ENCODE measurements at places on chromosomes 6 and 20.

- no peak for DNase-seq
Observed at GRCh38 chr6:150898399-150899170, 33.1 kb downstream of the MTHFD1L start.

- no peak for DNase-seq
Observed at GRCh38 chr6:102387326-102388033, 994.0 kb downstream of the GRIK2 start.

DNA sequence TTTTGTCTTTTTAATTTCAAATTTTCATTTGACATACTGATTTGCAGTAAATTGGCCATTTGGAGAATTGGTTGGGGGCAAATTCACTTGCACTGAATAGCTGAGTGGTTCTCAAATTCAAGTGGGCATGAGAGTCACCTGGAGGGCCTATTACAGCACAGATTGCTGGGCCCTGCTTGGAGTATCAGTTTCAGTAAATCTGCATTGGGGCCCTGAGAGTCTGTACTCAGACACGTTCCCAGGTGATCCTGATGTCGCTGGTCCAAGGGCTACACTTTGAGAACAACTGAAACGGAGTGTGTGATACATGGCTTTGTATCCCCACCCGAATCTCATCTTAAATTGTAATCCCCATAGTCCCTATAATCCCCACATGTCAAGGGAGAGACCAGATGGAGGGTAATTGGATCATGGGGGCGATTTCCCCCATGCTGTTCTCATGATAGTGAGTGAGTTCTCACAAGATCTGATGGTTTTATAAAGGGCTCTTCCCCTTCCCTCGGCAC lies 115.9 kb downstream of the KLHL32 start:
- no peak for DNase-seq

GRCh38 chr6:17269840-17270239 lies 11.3 kb upstream of the RBM24 start:
- DNase-seq = no peak

GRCh38 chr6:20642441-20642840 lies 108.2 kb downstream of the CDKAL1 start:
- no peak for DNase-seq

DNA sequence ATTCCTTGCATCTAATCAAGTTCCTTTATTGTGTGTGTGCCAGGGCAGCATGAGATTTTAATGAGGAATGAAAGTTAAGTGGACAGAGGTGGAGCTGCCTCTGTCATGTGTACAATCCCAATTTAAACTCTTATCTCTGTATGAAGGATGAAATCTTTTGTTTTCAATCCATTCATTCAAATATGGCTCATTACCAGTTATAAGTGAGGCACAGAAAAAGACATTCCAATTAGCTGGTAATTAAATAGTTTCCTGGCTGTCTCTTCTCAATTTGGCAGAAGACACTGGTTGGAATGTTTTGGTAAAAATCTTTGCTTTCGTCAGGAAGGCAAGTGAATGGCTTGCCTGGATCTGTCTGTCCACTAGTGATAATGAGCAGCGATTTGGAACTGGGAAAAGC lies 46.4 kb downstream of the CLVS2 start:
- DNase-seq = no peak

DNA sequence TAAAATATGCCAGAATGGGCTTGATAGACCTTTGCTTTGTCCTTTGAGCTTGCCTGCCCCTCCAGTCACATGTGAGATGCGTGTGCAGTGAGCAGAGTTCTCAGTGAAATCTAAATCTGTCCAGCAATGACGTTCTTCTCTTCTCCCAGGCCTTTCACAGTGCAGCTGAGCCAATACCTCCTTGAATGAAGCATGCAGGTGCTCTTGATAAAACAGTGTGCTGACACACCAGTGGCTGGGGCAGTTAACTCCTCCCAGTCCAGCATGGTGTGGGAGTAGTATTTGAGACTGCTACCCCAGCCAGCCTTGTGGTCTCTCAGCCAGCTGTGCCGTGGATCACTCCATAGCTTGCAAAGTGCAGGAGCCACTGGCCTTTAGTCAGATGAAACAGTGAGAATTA lies 240.5 kb downstream of the FARS2 start:
- DNase-seq = peak; percentile 41

DNA sequence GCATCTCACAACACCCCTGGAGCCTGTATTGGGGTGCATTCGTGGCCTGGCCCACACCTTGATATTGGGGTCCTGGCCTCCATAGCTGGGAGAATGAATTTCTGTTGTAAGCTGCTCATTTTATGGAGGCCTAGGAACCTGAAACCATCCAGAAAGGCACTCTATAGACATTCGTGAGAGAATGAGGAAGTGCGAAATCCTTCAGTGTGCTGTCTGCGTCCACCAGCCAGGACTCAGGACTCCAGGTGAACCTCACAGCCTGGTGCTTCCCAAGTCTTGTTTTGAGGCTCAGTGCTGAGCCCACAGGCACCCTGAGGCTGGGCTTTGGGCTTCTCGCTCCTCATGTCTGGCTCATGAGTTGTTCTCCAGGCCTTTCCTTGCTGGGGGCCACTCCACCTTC lies 11.9 kb upstream of the RBBP8NL start:
- DNase-seq = no peak

- DNase-seq = no peak
Observed at GRCh38 chr6:6837541-6838080, 249.1 kb downstream of the LY86 start.

DNA sequence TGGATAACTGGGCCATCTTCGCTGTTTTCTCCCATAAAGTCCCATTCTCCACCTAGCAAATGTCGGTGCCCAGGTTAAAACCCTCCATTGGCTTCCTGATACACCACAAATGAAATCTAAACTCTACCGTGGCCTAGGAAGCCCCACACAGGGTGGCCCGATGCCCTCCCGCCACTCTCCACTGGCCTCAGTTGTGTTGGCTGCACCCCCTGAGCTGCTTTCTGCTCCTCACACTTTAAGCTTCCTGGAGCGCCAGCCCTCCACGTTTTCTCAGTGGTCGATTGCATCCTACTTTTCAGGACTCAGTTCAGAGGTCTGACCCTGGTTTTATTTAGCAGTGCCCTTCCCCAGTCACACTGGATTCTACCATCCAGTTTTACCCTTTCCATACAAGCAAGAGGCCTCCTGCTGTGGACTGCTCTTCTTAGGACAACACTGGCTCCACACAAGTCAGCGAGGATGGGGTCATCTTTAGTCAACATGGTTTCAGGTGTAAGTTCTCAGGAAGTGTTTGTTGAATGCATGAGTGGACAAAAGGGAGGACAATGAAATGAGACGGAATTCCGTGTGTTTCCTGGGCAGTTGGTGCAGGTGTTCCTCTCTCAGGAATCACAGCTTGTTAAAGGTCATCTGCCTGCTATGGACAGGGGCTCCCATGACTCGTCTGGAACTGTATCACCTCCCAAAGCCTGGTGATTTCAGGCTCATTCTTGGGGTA lies 124.1 kb downstream of the SULF2 start:
- DNase-seq = no peak

GRCh38 chr6:19655744-19656143 lies 181.4 kb upstream of the ID4 start:
- no peak for DNase-seq

- no peak for DNase-seq
Observed at GRCh38 chr6:132227904-132228303, 173.4 kb downstream of the MOXD1 start.

DNA sequence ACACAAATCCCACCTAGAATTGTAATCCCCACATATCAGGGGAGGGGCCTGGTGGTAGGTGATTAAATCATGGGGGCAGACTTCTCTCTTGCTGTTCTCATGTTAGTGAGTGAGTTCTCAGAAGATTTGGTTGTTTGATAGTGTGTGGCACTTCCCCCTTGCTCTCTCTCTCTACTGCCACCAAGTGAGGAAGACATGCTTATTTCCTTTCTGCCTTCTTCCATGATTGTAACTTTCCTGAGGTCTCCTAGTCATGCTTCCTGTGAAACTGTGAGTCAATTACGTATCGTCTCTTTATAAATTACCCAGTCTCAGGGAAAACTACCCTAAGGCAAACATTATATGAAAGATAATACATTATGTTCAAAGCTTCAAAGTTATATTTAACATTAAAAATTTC lies 1297.5 kb upstream of the CITED2 start:
- DNase-seq = no peak

DNA sequence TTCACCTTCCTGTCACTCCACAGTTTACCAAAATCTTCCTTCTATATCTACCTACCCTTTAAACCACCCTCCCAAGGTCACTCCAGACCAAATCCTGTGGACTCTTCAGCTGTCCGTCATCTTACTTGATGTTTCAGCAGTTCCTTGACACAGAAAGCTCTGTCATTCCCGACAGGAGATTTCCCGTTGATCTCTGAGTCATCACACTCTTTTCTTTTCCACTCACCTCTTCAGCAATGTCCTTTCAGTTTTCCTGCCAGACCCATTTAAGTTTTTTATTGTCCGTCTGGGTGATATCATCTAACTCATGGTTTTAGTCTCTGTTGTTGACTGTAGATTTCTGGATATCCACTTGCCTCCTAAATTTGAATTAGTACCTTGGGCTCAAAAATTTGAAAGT lies 69.9 kb upstream of the SCGN start:
- no peak for DNase-seq

DNA sequence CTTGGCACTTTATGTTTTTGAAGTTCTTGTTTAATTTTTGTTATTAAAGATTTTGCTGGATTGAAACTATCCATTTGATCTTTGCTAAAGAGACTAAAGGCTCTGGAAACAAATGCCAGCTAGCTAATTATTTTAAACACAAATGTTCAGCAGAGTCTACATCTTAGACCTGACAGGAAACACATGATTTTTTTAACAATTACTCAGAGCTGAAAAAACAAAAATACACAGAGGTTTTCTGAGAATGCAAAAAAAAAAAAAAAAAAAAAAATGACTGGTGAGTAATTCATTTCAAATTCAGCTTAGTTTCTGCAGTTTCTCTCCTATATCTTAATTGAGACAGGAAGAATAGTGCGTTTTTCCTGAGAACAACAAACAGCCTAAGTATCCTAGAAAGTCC lies 448.0 kb downstream of the TENT5A start:
- no peak for DNase-seq

GRCh38 chr20:61288331-61288784 lies 36.3 kb downstream of the CDH4 start:
- DNase-seq = no peak

- DNase-seq = no peak
Observed at GRCh38 chr20:59006864-59007664, at the start of gene CTSZ. TSS of gene CTSZ (minus strand) at chr20:59007254. CDS start at chr20:59007128, 126 bp downstream.

DNA sequence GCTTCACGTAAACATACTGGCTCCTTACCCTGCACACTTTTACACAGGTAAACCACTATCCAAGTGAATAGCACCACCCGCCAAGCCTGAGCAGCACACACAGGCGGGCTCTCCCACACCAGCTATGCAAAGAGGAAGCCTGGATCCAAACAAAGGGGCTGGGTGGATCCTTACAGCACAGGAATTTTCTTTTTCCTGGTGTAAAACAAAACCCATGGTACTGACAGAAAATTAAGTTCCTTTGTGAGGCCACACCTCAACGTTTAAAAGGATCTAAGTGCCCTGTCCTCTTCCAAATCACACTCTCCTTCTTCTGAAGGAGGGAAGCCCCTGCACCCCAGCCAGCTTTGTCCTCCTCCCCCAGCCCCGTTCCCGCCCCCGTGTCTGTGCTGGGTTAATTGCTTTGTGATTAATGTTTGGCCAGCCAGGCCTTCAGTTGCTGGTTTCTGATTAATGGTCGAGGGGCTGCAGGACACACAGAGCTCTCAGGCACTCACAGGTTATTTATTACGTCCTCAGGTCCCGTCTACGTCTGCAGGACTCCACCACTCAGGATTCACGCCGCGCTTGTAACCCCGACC lies 6.1 kb downstream of the DACT2 start:
- DNase-seq = no peak
